Stomach (tissue), 19 donors: ENCODE measurements at places on chromosomes 1 and 21.
A peak's percentile ranks its signal among the peaks of the same experiment; 100 is the strongest.

GRCh38 chr1:204017032-204017431, 55.9 kb upstream of the SOX13 start:
- no peak for DNase-seq

DNA sequence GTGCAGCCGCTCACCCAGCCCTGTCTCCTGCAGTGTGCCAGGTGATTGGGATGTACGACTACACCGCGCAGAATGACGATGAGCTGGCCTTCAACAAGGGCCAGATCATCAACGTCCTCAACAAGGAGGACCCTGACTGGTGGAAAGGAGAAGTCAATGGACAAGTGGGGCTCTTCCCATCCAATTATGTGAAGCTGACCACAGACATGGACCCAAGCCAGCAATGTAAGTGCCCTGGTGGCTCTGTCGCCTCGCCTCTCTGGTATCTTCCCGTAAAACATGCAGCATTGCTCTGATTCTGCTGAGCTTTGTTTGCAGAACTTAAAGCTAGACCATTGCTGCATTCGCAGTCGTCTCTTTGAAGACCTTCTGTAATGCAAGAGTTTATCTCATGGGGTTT, 79.2 kb downstream of the ATP5PO start:
- DNase-seq = no peak

- no peak for DNase-seq
These were observed 133.3 kb upstream of the COA6 start for GRCh38 chr1:234239936-234240335.

- DNase-seq = peak; percentile 32
These were observed 52.9 kb upstream of the ECE1 start for GRCh38 chr1:21342961-21343838.

- no peak for DNase-seq
These were observed 34.8 kb downstream of the WDR4 start for GRCh38 chr21:42844411-42845113.
